ENCODE measurements at places on chromosomes 1 and 21.

- no peak for DNase-seq
Observed at GRCh38 chr1:88224906-88225305, 459.2 kb upstream of the PKN2 start.

- no peak for DNase-seq
Observed at GRCh38 chr1:9406111-9406510, 113.4 kb downstream of the SPSB1 start.

DNA sequence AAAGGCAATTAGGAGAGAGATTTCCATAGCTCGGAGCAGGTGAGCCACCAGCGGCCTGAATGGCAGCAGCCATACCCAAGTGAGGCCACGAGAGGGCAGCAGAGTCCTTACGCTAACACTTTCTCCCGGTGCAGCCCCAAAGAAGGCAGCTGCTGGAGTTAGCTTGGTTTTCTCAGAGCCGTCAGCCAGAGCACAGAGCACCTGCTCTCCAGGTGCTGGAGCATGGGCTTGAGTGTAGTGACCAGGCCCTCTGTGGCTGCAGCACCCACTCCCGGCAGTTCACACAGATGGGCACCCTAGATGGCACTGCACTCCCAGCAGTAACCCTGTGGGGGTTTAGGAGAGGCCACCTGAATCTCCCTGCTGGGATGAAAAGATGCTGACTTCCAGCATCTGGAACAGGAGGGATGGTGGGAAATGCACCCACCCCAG, 45.8 kb downstream of the TMCC2 start:
- DNase-seq: peak; percentile 70

DNA sequence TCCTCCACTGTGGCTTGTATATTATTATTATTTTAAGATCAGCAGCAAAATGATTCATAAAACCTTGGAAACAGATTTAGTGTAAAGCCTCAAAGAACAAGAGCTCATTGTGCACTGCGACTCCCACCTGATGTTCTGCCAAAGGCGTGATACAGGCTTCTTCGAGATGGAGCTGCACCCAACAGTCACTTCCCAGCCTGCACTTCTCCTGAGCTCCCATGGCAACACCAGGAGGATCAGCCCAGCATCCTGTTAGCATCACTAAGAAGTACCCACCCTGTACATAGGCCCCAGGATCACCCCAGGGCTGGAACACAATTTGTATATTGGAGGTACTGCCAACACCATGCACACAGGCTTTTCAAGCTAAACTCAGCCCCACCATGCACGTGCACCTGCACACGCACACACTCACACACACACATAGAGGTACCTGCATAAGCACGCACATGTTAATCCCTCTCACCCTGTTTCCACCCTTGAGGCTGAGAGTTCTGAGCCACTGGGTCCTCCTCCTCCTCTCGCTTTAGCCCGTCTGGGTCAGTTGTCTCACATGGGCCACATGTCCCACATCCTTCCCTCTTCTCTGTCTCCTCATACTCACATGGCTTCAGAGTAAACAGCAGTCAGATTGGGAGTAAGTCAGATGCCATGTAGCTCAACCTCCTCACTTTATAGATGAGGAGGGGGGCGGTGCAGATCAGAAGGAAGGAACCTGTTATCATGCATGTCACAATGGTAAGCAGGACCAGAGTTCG, 281.9 kb upstream of the POU3F1 start:
- DNase-seq: no peak

DNA sequence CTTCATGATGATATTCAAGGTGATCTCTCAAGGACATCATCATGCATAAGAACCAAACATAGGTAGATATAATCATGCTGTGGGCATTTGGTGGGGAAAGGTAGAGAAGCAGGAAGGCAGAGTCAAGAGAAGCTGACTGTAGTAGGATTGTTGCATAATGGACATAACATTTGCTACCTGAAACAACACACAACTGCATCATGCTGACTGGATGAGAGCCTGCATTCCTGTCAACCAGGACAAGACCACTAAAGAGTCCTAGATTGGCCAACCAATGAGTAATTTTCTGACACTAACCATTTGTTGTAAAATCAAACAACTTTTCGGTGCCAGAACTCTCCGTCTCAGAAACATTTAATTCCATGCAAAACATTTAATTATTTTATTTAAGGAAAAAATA, 377.2 kb downstream of the PLPP3 start:
- DNase-seq: no peak

DNA sequence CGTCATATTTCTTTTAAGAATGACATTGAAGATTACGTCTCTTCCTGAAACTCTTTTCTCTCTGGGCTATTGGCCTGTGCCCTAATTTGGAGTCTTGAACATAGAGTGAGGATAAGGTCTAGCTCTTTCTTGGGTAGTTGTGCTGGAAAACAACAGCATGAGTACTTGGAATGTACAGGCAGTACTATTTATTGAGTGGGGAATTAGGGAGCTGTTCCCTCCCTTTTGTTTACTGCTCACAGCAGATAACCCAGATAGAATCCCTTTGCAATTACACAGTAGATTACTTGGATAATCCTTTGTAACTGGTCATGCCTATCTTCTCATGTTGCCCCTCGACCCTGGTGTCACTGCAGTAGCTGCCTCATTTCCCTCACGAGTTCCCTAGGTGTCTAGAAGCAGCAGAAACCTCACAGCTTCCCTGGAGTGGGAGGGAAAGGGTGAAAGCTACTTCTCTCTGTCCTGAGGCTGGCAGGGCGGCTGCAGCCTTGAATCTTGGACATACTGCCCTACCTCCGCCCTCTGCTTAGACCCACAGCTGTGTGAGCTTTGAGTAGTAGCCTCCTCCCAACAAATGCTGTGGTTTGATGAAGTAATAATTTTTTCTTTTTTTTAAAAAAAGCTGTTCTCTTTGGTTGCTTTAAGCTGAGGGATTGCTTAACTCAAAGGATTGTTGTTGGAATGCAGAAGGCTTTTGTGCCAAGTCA, 70.6 kb downstream of the FGGY start:
- DNase-seq: peak; percentile 56

DNA sequence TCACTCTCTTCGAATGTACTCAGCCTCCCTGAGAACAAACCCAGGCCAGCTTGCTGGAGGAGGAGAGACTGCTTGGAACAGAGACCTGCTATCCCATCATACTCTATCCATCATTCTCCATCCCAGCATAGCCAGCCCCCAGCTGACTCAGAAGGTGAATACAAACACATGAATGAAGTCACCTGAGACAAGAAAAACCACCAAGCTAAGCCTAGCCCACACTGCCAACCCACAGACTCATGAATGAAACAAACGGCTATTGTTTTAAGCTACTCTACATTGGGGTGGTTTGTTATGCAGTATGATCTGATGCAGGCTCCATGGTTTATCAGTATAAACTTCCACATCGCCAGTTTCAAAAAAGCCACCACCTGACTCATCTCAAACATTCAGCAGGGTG, 395.6 kb downstream of the SETD4 start:
- peak; percentile 99 for DNase-seq

- no peak for DNase-seq
Observed at GRCh38 chr1:29475326-29475725, 239.0 kb downstream of the PTPRU start.

GRCh38 chr1:200215350-200215749, 187.8 kb downstream of the NR5A2 start:
- DNase-seq: no peak

DNA sequence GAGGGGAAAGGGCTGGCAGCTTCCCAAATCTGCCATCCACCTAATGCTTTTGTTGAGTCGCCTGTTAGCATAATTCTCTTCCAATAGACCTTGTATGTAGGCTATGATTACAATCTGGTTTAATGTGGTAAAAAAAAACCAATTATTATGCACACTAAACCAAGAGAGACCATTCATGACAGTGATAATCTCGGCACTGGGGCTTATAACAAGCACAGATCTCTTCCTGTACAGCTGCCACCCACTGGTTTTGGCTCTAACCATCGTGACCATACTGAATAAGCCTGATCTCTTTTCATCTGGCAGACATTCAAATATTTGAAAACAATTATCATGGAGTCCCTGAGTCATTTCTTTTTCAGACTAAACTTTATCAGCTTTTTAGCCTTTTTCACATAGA, 12.0 kb upstream of the SYT14 start:
- peak; percentile 77 for DNase-seq

DNA sequence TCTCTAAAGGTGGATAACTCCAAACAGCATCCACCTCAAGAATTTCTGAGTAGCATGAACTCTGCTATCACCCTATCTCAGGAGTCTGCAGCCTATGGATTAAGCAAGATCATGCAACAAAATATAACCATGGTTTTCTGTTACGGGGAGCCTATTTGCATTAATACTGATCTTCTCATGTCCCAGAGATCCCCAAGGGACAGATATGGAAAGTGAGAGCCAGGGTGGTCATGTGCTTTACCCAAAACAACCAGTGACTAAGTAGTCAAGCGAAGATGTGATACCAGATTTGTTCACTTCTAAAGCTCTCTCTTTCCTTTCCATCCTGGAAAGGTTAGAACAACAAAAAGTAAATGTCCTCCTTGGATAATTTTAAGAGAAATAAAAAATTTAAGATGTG, 125.1 kb downstream of the PRRX1 start:
- DNase-seq: no peak

DNA sequence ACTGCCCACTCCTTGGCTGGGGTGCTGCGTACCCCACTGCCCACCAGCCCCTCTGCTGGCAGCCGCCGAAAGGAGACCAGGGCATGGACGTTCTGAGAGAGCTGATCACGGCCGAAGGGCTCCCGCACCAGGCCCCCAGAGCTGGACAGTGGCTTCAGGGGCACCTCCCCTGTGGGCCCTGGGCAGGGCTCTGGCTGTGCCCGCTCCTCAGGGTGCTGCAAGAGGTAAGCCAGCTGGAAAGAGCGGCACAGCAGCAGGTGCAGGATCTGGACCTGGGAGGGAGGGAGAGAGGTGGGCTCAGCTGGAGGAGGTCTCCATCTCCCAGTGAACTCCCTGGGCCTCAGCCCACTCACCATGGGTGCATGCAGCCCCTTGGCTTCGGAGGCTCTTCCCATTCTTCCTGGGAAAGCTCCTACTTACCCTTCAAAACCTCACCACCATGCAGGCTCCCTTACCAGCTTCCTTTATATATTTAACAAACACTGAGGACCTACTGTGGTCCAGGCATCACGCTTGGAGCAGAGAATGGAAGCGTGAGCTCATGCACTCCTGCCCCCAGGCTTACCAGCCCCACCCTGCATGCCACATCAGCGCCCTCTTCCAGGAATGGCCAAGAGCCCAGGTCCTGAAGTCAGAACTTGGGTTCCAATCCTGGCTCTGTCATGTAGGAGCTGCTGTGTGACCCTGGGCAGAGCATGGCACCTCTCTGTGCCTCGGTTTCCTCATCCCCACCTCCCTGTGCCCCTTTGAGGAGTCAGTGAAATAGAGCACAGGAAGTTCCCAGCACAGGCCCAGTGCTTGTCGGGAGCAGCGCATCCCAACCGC, 6.8 kb upstream of the KIF17 start:
- DNase-seq: no peak
